Activated CD4-positive, alpha-beta T cell treated with anti-CD3 and anti-CD28 coated beads, Interleukin-2, amount 10 ng/mL, durations not matched to agents 7 days and 5 days (primary cell): ENCODE measurements at places on chromosomes 1 and 21. TPM values are rescaled to one million over a fixed set of nuclear protein-coding genes. Genes with fewer than 3 reads are reported as not detected.

The MAGI3 gene
- total RNA-seq = 10.8 TPM

The PM20D1 gene
- 1.0 TPM for total RNA-seq

The LMOD1 gene
- not detected for total RNA-seq

GRCh38 chr1:171140956-171141687 is 44.0 kb upstream of the FMO2 start:
- no peak for DNase-seq
- H3K4me3 ChIP-seq = no peak overlapping the region
- H3K36me3 ChIP-seq = no peaks in the 10 kb centered on the region
- no peaks in the 10 kb centered on the region for H3K4me1 ChIP-seq
- H3K27ac ChIP-seq = no peak overlapping the region
- peaks cover 10% of the 10 kb centered on the region for H3K27me3 ChIP-seq

DNA sequence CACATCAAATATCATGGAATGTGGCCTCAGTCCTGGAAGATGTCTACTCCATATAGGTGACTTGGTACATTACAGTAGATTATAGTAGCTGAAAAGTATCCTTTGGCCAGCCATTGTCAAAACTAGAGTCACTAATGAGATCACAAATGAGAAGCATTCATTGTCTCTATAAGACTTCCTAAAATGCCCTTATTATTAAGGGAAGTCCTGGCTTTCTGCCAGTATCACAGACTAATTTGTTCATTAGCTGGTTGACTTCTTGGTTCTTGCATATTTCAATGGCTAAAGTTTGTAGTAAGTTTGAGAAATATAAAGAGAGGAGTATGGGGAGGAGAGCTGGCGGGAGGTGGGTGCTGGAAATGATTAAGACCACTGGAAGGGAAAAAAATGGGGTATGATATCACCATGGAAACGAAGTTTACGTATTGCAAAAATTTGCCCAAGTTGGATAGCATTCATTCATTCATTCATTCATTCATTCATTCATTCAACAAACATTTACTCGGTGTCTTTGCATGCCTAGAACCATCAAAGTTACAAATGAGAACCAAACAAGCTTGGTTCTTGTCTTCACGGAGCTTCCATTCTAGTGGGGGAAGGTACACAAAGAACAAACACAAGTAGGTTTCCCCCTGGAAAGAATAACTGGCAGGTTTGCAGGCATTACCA is 11.7 kb upstream of the B3GALNT2 start:
- no peak overlapping the region for H3K27ac ChIP-seq
- H3K4me3 ChIP-seq = no peak overlapping the region
- no peaks in the 10 kb centered on the region for H3K36me3 ChIP-seq
- DNase-seq = no peak
- H3K27me3 ChIP-seq = peaks cover 15% of the 10 kb centered on the region
